ENCODE measurements at places on chromosomes 5 and 9. TPM values are rescaled to one million over a fixed set of nuclear protein-coding genes. Genes with fewer than 3 reads are reported as not detected.
A peak's percentile ranks its signal among the peaks of the same experiment; 100 is the strongest.

The ANXA2R gene
- total RNA-seq = 10.0 TPM

The SVEP1 gene
- total RNA-seq = not detected

The IL9 gene
- 22.7 TPM for total RNA-seq

DNA sequence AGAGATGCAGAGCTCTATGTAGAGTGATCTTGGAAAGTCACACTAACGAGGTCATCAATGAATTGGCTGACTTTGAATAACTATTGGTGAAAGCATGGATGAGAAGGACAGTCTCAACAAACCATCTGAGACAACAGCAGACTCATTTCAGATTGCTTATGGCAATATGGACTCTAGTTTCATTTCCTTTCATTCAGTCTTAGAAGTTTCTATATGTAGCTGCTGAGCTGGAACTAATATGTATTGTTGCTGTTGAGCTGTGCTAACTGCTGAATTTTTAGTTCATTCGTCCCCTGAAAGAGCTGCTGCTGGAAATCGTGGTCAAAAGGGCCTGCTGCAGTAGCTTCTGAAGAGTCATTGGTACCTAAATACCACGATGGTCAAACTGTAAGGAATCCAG lies 31.3 kb downstream of the TNFSF15 start:
- H3K36me3 ChIP-seq = peaks cover 2% of the 10 kb centered on the region
- peaks cover 16% of the 10 kb centered on the region for H3K27me3 ChIP-seq
- no peak overlapping the region for H3K27ac ChIP-seq
- no peak for DNase-seq

DNA sequence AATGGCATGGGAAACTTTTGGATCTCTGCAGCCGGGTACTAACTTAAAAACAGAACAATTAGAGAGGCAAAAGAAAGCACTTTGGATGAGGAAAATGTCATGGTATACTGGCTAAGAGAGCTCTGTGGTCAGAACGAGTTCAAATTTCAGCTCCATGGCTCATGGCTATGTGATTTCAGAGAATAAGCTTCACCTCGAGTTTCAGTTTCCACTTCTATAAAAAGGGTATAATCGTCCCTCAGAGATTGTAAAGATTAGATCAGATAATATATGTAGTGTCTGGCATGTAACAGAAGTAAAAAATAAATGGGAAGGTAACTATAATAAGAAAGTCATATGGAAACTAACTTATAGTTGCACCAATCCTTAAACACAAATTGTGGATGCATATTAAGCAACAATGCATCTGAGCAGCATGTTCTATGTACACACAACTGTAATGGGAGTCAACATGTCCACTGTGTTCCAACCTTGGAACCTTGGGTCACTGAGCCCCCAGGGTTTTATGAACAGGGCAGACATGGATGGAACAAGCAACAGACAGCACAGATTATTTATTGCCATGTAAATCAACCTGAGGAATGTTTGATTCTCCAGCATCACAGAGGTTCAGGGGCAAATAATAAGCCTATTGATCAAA lies 145.4 kb downstream of the MAPKAP1 start:
- no peaks in the 10 kb centered on the region for H3K27me3 ChIP-seq
- peak overlapping the region; percentile 1 for H3K4me3 ChIP-seq
- H3K27ac ChIP-seq = peak overlapping the region; percentile 51
- DNase-seq = no peak
- peaks cover 24% of the 10 kb centered on the region for H3K4me1 ChIP-seq

DNA sequence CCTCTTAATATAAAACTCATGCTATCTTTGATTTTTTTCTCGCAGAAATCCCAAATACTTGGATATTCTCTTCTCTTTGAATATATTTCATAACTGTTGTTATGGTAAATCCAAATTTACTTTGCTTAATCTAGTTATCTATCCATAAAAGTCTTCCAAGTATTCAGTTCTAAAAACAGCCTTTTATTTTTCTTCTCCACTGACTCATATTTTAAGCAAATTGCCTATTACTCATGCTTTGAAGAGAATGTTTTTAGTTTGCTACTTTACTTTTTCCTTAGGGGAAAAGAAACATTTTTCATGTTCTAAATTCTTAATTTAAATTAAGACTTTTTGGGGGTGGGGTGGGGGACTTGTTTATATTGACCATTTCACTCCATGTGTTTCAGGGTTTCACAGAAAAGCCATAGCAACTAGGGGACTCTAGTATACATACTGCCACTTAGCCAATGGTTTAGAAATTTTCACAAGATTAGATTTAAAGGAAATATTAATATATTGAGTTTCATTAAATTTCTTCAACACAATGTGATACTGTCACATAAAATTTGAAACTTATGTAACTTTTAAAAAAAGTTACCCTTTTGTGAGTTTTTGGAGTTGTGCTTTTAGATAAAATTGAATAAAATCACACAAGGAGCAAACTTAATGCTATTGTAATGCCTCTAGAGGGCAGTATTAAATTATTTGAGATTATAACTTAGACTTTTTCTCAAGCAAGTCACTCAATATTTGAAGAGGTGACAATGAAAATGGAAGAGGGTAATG lies 545.8 kb upstream of the ARRDC3 start:
- no peak for DNase-seq
- H3K4me3 ChIP-seq = no peak overlapping the region
- no peaks in the 10 kb centered on the region for H3K27me3 ChIP-seq
- H3K27ac ChIP-seq = no peak overlapping the region

DNA sequence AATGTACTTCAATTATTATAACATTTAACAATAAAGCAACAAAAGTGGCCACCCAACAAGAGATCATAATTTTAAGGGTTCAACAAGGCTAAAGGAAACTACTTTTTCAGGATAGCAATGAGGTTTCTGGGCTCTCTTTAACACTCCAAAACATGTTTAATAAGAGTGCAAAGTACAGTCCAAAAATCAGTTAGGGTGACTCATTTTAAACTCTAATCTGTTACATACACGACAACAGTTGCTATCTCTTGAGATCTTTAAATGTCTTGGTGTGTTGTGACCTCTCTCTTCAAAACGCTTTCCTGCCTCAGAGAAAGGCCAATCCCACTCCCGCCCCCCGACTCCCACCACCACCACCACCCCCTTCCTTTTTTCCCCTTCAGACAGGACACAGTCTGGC lies 11.5 kb downstream of the NFIB start:
- DNase-seq = no peak
- no peak overlapping the region for H3K4me3 ChIP-seq
- no peaks in the 10 kb centered on the region for H3K36me3 ChIP-seq
- H3K27me3 ChIP-seq = peaks cover 62% of the 10 kb centered on the region

DNA sequence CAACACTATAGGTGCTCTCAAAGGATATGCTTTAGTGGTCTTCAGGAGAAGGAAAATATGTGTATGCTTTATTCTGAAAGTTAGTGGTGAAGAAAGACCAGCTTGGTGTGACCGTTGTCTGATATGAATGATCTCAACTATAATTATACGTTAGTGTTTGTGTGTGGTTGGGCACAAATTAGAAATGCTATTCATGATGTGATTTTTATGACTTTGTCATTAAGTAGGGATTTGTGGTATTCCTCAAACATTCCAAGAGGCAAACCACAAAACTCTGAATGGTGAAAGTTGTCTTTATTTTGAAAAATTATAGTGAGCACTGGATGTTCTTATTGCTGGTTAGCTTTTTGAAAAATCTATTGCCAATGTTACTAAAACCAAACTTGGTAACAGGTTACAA lies 6.2 kb upstream of the F2R start:
- H3K4me1 ChIP-seq = peaks cover 21% of the 10 kb centered on the region
- no peak overlapping the region for H3K4me3 ChIP-seq
- peaks cover 17% of the 10 kb centered on the region for H3K27me3 ChIP-seq
- DNase-seq = no peak

All from activated T-cell treated with anti-CD3 and anti-CD28 coated beads, Interleukin-2, amount 50 U/mL, for 72 hours (primary cell).